Uterus (tissue), 4 donors: ENCODE measurements at places on chromosomes 3 and 15. TPM values are rescaled to one million over a fixed set of nuclear protein-coding genes. Genes with fewer than 3 reads are reported as not detected.

Gene LTF
- 0.59 TPM for total RNA-seq

Gene GABRG3
- not detected for total RNA-seq

Gene CYP1A1
- 6.2 TPM for total RNA-seq

DNA sequence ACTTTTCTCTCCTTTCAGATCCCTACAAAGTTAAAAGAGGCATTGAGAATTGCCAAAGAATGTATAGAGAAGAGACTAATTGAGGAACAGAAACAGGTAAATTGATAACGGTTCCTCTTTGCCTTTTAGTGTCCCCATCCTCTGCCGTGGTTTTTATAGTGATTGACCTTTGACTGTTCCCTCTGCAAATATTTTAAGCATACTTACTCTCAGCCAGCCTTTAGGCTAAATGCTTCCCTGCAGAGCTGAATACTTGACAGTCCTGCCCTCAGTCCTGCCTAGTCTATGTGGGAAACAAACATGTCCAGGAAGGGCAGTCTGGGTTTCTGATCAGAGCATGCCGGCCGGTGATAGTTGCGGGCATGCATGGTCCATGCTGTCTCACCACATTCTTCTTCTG lies 24.7 kb downstream of the PDHB start:
- no peak overlapping the region for H3K4me3 ChIP-seq
- H3K27me3 ChIP-seq: no peaks in the 10 kb centered on the region
- no peak for DNase-seq
- H3K4me1 ChIP-seq: no peaks in the 10 kb centered on the region
- H3K36me3 ChIP-seq: no peaks in the 10 kb centered on the region

DNA sequence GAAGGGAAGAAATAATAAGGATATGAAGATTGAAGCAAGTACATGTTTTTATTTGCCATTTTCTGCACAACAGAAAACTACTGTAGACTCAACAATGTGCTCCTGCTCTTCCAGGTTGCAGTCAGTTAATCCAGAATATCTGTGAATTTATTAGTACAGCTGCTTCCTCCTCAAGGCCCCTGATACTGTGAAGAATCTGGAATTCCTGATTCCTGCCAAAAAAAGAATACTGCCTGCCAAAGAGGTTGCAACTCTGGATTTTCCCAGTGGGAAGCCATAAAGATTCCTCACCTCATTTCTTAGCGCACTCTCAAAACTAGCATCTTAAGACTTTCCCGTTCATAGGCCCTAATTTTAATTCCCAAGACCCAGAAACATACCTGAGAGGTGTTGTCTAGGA lies 33.6 kb upstream of the LRRC3B start:
- no peaks in the 10 kb centered on the region for H3K27me3 ChIP-seq
- no peak overlapping the region for H3K27ac ChIP-seq
- no peaks in the 10 kb centered on the region for H3K36me3 ChIP-seq
- H3K4me1 ChIP-seq: no peaks in the 10 kb centered on the region
- no peak for DNase-seq
- no peak overlapping the region for H3K4me3 ChIP-seq
